Endodermal cell (in vitro differentiated cells): ENCODE measurements at places on chromosomes 5 and 9. TPM values are rescaled to one million over a fixed set of nuclear protein-coding genes. Genes with fewer than 3 reads are reported as not detected.

GRCh38 chr9:134371731-134372130 is 45.5 kb downstream of the RXRA start:
- DNase-seq: no peak

DNA sequence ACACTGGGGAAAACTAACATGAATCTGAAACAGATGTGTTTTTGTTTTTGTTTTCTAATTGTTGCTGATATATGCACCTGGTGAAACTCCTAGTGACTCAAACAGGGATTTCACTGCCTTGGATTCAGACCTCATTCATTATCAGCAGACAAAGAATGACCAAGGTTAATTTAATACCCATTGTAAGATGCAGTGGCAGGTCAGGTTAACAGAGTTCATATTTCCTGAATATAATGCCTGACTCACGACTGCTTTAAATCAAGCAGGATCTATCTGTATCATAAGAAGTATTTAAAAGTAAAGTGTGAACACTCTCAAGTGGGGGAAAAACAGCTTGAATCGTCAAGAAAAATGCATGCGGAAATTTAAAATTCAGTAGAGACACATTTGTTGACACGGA is 5.5 kb downstream of the JAKMIP2 start:
- no peak for DNase-seq

DNA sequence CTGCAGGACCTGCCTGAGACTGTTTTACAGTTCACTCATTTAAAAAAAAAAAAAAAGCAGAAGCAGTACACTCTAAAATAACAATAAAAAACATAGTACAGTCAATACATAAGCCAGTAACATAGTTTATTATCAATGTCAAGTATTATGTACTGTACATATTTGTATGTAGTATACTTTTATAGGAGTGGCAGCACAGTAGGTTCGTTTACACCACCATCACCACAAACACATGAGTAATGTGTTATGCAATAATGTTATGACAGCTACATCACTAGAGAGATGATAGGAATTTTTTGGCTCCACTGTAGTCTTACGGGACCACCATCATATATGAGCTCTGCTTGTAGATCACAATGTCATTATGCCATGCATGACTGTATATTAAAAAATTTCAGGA is 462.8 kb downstream of the ISL1 start:
- DNase-seq: no peak

GRCh38 chr9:18703151-18703900 is 229.4 kb downstream of the ADAMTSL1 start:
- DNase-seq: no peak

GRCh38 chr5:157857816-157858526 is 974 bp downstream of the CLINT1 start:
- DNase-seq: no peak

The DRD1 gene
- 0.59 and 0.66 TPM in 2 replicates for total RNA-seq
